ENCODE measurements at places on chromosomes 3 and 15. TPM values are rescaled to one million over a fixed set of nuclear protein-coding genes. Genes with fewer than 3 reads are reported as not detected.

The MYZAP gene
- 1.2 TPM for total RNA-seq

The LEKR1 gene
- 0.54 TPM for total RNA-seq

The PTH1R gene
- total RNA-seq = 0.51 TPM

The SLC12A8 gene
- total RNA-seq = 1.0 TPM

The CPN2 gene
- not detected for total RNA-seq

The CPNE9 gene
- total RNA-seq = 0.14 TPM

The PLA2G4F gene
- not detected for total RNA-seq

The SHF gene
- 0.74 TPM for total RNA-seq
